HEK293T (cell line): ENCODE measurements at places on chromosomes 1 and 21.

GRCh38 chr1:248361121-248361715 is at the start of gene OR2T4:
Gene OR2T4, plus strand, starts transcription at chr1:248361665. Its CDS starts 0 bp downstream, at chr1:248361665.
- no peak for DNase-seq

GRCh38 chr1:225827076-225827475 is 17.2 kb downstream of the EPHX1 start:
- no peak for DNase-seq

DNA sequence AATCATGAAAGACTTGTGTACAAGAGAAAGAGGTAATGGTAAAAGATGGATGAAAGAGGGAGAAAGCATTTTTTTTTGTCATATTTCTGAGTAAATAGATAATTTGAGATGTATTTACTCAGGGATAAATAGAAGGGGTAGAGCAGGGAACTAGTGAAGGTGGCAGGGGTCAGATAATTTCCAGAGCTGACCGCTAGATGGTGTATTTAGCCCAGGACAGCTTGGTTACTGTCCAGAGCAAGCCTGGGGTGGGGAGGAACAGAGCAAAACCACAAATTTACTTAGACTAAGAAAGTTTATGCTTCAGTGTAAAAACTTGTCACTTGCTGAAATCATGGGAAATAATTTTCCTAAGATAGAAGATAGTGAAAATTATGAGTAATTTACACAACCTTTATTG is 91.5 kb downstream of the XCL2 start:
- DNase-seq: no peak

- DNase-seq: no peak
Measured at GRCh38 chr1:7960867-7961215, 670 bp upstream of the PARK7 start.

GRCh38 chr1:206080026-206080820 is 27.2 kb downstream of the RHEX start:
- no peak for DNase-seq

GRCh38 chr1:243505986-243506689 is 250.3 kb downstream of the SDCCAG8 start:
- no peak for DNase-seq

DNA sequence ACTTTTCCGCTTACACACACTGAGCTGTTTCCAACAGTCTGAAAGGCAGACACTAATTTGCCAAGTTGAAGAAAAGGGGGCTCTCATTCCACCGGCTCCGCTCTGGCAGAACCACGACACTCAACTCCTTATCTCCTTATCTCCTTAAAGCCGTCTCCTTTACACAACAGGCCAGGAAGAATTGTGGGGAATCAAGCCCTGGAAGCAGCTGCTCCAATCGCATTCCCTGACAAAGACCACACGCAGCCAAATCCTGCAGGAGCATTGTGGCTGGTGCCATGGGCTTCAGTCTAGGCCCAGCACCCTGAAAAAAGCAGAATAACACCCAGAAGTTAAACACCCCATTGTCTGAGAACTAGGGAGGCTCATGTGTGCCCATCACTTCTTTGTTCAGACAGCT is 24.1 kb downstream of the SUSD4 start:
- DNase-seq: no peak

- no peak for DNase-seq
Measured at GRCh38 chr1:87155170-87155569, 173.5 kb upstream of the LMO4 start.

- no peak for DNase-seq
Measured at GRCh38 chr1:199696225-199696624, 331.3 kb upstream of the NR5A2 start.

GRCh38 chr1:25669781-25670567 is 53.4 kb downstream of the MAN1C1 start:
- DNase-seq: no peak

DNA sequence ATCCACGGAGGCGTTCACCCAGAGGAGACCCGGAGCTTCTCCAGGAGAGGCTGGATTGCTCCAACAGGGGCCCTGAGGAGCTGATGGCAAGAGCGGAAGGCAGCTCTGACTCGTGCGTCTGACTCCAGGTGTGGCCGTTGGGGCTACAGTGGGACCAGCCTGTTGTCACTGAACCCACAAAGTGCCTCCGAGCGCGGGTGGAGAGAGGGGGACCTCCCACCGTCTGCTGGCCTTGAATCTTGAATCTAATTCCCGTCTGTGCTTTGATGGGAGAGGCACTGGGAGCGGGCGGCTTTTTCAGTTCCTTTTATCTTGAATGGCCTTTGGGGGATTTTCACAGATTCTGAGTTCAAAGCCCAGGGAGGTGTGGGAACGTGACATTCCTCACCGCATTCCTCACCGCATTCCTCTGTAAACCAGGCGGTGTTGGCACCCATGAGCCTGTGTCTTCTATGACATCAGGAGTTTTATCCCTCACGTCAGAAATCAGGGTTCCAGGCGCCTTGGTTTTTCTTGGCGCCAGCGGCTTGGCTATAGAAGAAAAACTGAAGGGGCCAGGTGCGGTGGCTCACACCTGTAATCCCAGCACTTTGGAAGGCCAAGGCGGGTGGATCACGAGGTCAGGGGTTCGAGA is 39.2 kb upstream of the COL18A1 start:
- DNase-seq: no peak

DNA sequence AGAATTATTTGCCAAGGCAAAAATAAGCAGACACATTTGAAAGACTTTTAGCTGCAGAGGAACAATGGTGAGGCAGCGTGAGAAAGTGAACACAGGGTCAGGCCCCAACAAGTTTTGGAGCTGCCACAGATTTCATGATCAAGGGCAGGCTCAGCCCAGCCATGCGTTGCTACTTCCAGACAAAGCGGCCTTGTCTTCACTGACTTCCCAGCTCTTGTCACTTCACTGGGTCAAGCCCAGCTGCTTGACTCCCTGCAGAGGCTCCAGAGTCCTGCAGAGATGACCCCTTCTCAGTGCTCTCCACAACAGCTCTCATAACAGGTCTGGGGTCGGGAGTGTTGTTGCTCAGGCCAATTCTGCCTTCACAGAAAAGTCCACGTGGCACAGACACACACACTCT is 35.8 kb downstream of the HHAT start:
- no peak for DNase-seq

- no peak for DNase-seq
Measured at GRCh38 chr1:115475252-115475651, 137.2 kb upstream of the NGF start.

- DNase-seq: no peak
Measured at GRCh38 chr1:115090540-115090939, 1.2 kb upstream of the TSPAN2 start.

- no peak for DNase-seq
Measured at GRCh38 chr1:95233319-95233736, 682 bp upstream of the RWDD3 start.

DNA sequence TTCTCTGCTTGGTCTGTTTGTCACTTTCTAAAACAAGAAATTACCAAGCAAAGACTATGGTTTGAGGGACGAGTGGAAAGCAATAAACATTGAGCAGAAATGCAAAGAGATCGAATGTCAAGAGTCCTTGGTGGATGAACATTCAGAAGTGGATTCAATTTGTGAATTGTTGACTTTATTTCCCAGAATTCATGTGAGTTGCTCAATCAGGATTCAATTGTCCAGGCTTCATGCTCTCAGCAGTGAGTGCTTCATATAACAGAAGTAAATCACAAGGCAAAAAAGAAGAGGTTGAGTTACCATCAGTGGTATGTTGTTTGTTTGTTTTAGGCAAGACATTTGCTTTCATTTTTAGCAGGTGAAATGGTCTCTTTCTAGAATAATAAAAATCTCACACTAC is 31.9 kb downstream of the NGF start:
- no peak for DNase-seq

DNA sequence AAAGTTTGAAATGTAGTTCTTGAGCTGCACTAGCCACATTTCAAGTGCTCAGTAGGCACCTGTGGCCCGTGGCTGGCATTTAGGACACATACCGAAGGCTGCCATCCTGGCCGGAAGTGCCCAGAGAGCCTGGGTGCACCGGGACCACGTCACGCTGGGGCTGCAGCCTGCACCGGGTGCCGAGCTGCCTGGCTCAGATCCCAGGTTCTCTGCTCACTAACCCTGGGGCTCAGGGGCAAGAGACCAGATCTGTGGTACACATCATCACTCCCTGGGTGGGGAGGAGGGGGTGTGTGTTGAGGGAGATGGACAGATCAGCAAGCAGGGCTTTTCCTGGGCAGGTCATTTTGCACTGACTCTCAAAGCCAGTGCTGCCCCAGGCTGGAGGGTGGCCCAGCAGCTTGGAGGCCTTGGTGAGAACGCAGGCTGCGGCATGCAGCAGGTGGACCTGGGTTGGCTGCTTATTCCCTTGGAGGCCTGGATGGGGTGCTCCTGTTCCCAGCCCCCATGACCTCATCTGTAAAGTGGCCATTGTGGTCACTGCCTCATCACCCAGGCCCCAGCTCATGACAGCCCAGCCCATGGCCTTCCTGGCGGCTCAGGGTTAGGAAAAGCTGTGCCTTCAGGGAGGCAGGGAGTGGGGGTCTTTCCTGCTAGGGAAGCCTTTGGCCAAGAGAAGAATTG is 23.6 kb downstream of the TMEM201 start:
- no peak for DNase-seq

- DNase-seq: no peak
Measured at GRCh38 chr1:115255154-115255553, 82.9 kb downstream of the NGF start.

DNA sequence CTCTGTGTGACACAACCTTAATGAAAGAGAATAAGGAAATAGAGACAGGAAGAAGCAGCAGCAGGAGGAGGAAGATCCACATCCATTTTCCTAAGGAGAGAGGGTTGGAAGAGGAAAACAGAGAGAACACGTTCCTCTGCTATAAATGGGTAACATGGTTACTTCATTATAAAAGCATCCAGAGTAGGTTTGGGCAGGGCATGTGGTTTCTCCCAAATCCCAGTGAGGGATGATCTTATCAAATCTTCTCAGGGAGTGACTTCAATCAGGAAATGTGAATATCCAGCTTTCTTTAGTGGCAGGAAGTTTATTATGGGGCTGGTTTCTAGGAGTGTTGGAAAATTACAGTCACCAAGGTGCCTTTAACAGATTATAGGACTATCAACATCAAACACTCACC is 11.1 kb downstream of the CYP2J2 start:
- DNase-seq: no peak

DNA sequence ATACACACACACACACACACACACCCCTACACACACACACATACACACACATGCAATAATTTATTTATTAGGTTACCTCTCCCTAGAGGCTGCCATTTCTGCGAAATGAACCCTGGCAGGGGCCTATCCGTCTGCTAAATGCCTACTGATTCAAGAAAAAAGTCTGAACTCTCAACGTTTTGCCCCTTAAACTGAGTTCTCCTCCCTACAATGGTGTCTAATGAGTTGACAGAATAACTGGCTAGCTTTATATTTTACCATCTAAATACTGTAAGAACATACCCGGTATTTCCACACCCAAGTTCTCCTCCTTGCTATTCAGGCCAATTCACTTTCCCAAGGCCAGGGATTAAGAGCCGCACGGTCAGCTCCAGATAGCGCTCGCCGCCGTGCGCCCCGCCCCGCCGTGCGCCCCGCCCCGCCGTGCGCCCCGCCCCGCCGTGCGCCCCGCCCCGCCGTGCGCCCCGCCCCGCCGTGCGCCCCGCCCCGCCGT is 339 bp upstream of the RNPC3 start:
- DNase-seq: peak; percentile 70

DNA sequence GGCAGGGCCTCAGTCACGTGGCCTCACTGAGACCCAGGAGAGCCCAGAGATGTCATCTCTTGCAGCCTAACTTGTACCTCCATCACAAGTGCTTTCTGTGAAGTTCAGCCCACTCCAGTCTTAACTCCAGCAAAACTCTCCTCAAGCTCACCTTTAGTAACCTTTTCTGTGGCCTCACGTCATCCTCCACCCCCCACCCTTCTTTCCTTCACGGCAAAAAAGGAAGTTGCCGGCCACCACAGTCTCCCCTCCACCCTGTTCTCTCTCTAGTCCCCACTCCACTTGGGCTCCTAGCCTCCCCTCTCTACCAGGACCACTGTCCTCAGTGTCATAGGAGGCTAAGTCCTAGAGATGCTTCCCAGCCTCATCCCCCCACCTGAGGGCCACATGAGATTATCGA is 106.9 kb downstream of the LACTBL1 start:
- no peak for DNase-seq

DNA sequence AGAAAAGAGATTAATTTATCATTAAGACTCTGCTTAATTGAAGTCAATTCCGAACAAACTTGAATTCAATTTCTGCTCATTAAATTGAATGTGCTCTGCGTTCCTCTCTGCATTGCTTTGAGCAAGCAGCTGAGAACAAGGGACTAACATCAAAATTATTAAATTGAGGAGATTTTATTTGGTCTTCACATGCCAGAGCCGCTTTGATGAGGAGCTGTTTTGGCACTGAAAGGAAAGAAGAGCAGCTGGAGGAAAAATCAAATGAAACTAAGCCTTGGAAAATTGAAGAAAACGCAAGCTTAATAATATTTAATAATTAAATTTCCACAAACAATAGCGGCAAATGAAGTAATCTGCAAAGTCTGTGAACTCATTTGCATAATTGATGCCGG is 222.0 kb upstream of the PKN2 start:
- DNase-seq: no peak

DNA sequence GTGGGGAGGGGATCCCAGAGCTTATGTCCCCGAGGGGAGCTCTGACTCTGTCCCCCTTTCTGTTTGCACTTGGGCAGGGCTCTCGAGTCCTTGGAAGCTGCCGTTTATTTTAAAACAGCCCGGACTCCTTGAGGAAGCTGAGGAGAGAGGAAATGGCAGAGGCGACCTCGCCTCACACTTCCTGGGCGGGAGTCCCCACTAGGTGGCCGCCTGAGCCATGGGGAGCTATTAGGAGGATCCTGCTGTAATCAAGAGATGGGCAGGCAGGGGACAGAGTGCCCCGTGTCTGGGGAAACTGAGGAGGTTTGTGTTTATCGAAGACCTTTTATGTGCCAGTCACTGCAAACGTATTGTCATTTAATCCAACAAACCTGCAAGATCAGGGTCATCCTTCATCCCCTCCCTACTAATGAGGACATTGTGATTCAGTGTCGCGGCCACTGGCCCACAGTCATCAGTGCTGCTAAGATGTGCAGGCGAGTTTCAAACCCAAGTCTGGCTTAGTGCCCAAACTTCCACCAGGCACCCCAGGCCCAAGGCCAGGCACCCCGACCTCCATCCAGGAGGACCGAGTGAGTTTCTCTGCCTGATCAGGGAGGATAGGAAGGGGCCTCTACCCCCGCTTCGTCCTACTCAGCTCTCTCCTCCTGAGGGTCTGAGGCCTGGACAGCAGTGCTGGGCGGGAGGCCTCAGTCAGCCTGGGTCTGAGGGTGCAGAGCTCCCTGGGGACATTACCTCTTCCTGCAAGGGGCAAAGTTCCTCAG is 316.9 kb upstream of the VAMP3 start:
- peak; percentile 28 for DNase-seq

GRCh38 chr1:232726048-232726779 is 79.0 kb upstream of the MAP10 start:
- no peak for DNase-seq

GRCh38 chr1:116825720-116826438 is 71.6 kb downstream of the CD2 start:
- DNase-seq: peak; percentile 53

GRCh38 chr1:203621559-203622262 is 4.9 kb upstream of the ATP2B4 start:
- DNase-seq: no peak

- no peak for DNase-seq
Measured at GRCh38 chr1:195763146-195763906, 844.9 kb downstream of the KCNT2 start.

GRCh38 chr1:9561429-9561828 is 22.2 kb downstream of the SLC25A33 start:
- peak; percentile 60 for DNase-seq
